Stimulated activated CD4-positive, alpha-beta T cell treated with anti-CD3 and anti-CD28 coated beads, Interleukin-12 subunit alpha, Interleukin-12 subunit beta, amount 100 ng/mL, for 48 hours (primary cell): ENCODE measurements at places on chromosomes 4 and X.
A peak's percentile ranks its signal among the peaks of the same experiment; 100 is the strongest.

DNA sequence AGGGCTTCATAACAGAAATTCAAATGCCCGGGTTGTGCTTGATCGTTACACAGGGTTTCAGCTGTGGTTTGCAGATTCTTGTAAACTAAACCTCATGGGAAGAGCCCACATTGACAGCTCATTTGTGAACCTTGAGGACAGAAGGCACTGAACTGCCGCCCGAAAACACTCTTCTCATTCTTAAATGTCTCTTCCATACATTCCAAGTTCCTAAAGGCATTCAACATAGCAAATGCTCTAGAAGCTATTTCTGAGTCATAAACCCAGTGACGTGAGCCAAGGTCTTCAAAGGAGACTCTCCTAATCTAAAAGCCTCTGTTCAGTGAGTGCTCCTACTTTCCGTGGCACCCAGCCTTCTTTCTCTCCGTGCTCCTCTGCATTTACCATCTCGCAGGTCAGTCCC lies 737.8 kb upstream of the FRG1 start:
- DNase-seq: no peak

- peak; percentile 45 for DNase-seq
These were observed 28.7 kb downstream of the INPP4B start for GRCh38 chr4:142817442-142817841.

- DNase-seq: no peak
These were observed 15.3 kb downstream of the PLP1 start for GRCh38 chrX:103791826-103792485.

GRCh38 chr4:23819041-23819511 lies 70.8 kb downstream of the PPARGC1A start:
- DNase-seq: no peak

GRCh38 chrX:97763391-97763790 lies 879.7 kb downstream of the RPA4 start:
- no peak for DNase-seq

GRCh38 chr4:5051278-5052203 lies at the start of gene STK32B:
Gene STK32B (plus strand): TSS chr4:5051480.
- DNase-seq: no peak
